ENCODE measurements at places on chromosomes 5 and 9.
A peak's percentile ranks its signal among the peaks of the same experiment; 100 is the strongest.

DNA sequence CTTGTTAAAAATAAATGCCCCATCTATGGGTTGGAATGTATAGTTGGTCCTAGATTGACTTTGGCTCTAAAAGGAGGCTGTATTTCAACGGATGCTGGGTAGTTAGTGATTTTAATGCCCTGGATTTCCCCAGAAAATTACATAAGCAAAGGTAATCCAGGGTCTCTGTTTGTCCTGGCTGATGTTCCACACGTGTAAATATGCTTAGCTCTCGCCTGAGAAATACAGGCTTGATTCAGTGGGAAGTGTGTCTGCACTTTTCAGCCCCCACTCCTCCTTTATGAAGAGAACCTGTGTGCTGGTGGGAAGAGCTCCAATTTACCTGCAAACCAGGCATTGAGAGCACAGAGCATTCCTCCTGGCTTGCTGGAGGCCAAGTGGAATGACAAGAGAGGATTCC is 294.6 kb upstream of the CLINT1 start:
- DNase-seq = no peak
- no peaks in the 10 kb centered on the region for H3K27me3 ChIP-seq
- H3K4me1 ChIP-seq = peaks cover 3% of the 10 kb centered on the region
- no peaks in the 10 kb centered on the region for H3K36me3 ChIP-seq
- H3K27ac ChIP-seq = no peak overlapping the region

- peaks cover 40% of the 10 kb centered on the region for H3K36me3 ChIP-seq
- H3K4me3 ChIP-seq = no peak overlapping the region
- H3K27me3 ChIP-seq = no peaks in the 10 kb centered on the region
- DNase-seq = no peak
- H3K4me1 ChIP-seq = no peaks in the 10 kb centered on the region
Measured at GRCh38 chr9:132605387-132605786, 23.0 kb downstream of the BARHL1 start.

DNA sequence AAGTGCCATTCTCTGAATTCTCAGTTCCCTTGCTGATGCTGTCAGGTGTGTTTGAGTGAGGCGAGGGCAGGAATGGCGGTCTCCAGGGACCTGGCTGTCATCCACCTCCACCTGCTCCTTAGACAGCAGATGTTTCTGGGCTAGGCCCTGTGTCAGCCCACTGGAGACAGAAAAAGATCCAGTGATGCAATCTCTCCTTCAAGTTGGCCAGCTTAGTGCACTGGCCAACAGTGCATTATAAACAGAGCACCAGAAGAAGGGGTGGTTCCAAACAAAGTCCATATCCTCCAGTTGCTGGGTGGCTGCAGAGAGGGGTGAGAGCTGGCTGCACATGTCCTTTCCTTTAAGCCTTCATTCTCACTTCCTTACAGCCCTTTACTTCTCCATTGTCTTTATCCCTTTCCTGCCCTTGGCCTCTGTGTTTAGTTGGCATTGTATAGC is 26.5 kb downstream of the NANS start:
- H3K27me3 ChIP-seq = no peaks in the 10 kb centered on the region
- DNase-seq = no peak
- H3K4me3 ChIP-seq = no peak overlapping the region
- H3K4me1 ChIP-seq = no peaks in the 10 kb centered on the region
- H3K27ac ChIP-seq = no peak overlapping the region
- peaks cover 23% of the 10 kb centered on the region for H3K36me3 ChIP-seq

DNA sequence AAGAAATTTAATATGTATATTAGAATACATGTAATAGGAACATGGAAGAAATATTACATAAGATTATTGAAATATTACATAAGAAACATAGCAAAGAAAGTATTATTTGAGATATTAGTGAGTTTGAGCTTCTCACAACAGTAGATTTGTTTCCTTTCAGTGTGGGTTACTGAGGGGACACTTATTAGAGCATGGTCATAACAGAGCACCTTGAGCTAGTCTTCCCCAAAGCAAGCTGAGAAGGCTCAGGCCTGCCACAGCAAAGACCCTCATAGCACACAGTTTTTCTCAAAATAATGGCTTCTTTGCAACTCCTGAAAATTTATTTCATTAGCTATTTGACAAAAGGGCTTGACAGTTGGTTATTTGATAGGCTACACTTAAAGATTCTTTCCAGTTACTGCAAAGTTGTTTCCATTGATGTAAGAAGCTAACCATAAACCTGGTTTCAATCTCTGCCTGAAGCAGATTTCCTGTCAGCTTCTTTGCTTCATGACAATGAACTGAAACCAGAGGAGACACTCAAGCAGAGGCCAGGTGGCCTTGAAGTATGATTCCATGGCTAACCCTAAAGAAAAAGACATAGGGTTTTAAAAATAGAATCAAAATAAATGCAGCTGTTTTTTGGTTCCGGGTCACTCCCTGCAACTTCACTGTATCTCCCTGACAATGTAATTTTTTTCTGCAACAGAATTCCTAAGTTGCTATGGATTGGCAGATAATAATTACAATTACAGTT is 68.6 kb downstream of the ERMP1 start:
- no peak overlapping the region for H3K27ac ChIP-seq
- peak; percentile 11 for DNase-seq
- H3K4me1 ChIP-seq = peaks cover 9% of the 10 kb centered on the region
- H3K4me3 ChIP-seq = no peak overlapping the region

DNA sequence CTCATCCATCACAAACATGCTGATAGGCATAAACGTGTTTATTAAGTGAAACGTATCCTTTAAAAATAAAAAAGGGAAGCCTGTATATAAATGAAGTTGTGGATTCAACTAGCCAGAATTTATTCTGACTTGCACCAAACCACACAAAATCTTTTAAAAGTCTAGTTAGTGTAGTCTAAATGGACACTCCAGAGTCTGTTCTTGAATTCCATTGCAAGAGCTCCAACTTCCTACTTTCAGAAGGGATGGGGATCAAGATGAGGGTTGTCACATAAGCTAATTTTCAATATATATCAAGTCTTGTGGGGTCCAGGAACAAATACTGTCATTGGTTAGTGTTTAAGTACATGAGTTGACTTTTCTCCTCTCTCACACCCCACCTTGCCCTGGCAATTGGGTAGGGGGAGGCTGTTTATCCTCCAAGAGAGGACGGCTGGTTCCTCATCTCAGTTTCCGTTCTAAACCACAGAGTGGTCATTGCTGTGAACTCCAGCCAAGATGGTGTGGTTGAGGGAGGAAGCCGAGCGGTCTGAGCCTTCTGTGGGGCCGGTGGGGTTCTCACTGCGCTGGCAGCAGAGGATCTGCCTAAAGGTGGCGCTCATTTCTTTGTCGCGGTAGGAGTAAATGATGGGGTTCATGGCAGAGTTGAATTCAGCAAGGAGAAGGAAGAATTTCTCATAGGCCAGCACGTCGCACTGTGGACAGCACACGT is 163.2 kb downstream of the LPAR1 start:
- no peak overlapping the region for H3K4me3 ChIP-seq
- no peaks in the 10 kb centered on the region for H3K36me3 ChIP-seq
- no peak overlapping the region for H3K27ac ChIP-seq
- H3K4me1 ChIP-seq = peaks cover 8% of the 10 kb centered on the region
- no peak for DNase-seq
